ENCODE measurements at places on chromosomes 11 and 22. TPM values are rescaled to one million over a fixed set of nuclear protein-coding genes. Genes with fewer than 3 reads are reported as not detected.

DNA sequence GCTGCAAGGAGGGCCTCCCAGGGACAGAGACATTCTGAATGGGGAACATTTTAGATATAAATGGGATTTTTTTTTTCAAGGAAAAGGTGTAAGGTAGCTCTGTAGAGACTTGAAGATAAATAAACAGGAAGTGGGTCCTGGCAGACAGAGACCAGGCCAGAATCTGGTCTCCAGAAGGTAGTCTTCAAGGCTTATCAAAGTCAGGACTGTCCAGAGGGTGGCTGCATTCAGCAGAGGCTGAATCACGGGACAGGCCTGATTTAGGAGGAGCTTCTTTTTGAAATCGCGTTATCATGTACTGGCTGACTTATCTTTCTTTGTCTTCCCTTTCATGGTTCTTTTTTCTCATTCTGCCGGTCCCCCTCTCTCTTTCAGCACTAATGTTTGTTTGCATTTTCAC is 542.9 kb downstream of the NTM start:
- no peak for DNase-seq

DNA sequence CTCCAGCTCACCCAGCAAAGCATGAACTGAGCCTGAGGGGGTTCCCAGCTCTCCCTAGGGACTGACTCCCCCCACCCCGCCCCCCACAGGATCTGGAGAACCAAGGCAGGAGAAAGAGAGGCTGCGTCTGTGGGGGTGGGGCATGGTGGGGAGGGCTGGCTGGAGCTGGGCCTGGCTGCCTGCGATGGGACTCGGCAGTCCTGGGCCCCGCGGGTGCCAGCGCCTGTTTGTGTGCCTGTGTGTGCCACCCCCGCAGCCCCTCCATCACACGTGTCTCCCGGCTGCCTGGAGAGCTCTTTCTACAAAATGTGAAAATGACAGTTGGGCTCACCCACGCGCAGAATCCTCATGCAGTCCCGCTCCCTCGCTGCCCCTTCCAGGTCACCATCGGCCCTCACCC is 46.8 kb downstream of the CACNA1I start:
- DNase-seq, result no peak

- no peak for DNase-seq
Measured at GRCh38 chr11:20881328-20882079, 212.1 kb downstream of the NELL1 start.

DNA sequence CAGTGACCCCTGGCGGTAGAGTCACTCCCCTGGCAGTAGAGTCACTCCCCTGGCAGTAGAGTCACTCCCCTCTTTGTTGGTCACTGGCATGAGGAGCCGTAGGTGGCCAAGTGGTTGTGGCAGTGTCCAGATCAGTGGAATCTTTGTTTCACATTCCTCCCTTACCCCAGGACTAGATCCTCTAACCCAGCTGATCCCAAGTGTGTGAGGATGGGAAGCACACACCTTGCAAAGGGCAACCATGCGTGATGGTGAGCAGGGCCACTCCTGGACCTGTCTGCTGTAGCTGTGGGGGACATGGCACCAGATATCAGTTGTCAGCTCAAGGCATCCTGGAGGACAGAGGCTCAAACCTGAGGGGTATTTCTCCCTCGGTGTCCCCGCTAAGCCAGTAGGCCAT is 37.8 kb downstream of the OSBP2 start:
- peak; percentile 26 for DNase-seq

DNA sequence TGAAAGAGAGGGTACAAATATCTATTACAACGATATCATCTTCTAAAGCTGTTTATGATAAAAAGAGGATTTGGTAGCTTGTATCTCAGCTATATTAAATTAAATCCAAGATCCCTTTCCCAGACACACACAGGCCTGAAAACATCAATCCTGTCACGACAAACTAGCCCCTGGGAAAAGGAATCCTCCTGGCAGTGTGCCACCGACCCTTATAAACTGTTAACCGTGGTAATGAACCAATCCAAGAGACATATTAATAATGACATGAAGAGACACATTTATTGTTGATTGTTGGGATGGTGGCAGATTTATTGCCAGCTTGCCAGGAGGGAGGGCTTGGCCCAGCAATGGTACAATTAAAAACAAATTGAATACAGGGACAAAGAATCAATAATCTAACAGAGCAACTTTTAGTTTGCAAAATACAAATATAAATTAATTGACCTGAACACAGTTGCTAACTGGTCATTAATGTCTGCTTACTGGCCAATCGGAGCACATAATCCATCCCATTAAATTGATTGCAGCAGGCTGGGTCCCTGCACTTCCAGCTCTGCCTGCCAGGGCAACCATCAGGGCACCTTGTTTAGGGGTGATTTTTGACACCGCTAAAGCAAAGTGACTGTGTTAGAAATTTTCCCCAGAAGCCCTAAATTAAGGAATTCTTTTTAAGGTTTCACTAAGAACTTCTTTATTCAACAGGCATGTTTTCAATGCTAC is 887.6 kb downstream of the OPCML start:
- DNase-seq, result no peak

DNA sequence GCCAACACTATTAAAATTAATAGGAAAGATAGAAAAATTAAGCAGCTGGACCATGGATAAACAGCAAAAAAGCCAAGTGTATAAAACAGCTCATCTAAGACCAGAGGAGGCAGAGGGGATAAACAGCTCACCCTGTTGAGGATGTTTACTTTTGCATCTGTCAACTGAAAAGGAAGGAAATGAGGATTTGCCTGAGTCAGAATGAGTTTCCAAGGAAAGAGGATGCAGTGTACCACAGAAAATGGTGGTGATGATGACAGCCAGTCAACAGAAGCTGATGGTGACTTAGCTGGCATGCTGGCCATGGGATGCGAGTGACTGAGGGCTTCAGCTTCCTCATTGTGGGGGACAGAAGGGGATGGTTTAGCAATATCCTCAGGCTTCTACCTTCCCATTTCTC is 183.5 kb downstream of the KIRREL3 start:
- DNase-seq, result no peak

DNA sequence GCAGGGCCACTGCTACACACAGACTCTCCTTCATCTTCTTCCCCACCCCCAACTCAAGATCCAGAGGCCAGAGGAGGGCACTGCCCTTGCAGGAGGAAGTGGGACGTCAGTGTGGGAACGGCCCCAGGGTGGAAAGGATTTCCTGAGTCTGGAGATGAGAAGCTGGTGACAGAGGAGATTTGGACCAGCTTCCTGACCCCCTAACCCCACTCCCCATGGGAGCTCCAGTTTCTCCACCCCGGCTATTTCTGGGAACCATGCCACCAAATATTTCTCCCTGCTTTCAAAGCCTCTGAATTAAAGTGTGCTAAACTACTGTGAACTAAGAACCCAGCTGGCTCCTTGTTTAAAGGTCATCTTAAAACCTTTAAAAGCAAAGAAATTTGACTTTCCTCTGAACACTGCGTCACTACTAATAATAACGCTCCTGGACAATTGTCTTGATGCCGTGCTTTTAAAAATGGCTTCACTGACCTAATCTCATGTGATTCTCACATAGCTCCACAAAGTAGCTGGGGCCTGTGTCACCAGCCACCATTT is 46.6 kb downstream of the CWC15 start:
- peak; percentile 93 for DNase-seq

Gene SCN3B
- total RNA-seq, result 0.11 TPM

Gene NCF4
- not detected for total RNA-seq

Gene MUC6
- total RNA-seq, result not detected

Gene MRGPRX4
- total RNA-seq, result 0.29 TPM

All from SK-MEL-5 (cell line).